ENCODE measurements at places on chromosomes 1 and 21.
A peak's percentile ranks its signal among the peaks of the same experiment; 100 is the strongest.

DNA sequence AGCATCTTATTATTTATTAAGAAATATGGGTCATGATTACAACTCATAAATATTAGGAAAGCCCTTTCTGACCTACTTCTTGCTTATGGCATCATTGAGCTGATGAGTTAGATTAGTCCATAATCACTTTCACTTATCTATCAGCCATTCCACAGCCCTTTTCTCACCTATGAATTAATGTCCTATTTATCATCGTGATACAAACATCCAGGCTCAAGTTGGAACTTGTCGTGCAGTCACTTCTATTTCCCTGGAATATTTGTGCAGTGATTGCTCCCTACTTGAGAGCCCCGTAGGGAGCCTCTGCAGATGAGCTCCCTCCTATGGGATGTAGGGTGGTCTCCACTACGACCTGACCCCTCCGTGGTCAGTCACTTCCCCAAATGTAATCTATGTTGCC, 8.1 kb upstream of the F3 start:
- no peak for DNase-seq

- peak; percentile 13 for DNase-seq
These were observed 15.3 kb upstream of the NPHP4 start for GRCh38 chr1:6007318-6008083.

DNA sequence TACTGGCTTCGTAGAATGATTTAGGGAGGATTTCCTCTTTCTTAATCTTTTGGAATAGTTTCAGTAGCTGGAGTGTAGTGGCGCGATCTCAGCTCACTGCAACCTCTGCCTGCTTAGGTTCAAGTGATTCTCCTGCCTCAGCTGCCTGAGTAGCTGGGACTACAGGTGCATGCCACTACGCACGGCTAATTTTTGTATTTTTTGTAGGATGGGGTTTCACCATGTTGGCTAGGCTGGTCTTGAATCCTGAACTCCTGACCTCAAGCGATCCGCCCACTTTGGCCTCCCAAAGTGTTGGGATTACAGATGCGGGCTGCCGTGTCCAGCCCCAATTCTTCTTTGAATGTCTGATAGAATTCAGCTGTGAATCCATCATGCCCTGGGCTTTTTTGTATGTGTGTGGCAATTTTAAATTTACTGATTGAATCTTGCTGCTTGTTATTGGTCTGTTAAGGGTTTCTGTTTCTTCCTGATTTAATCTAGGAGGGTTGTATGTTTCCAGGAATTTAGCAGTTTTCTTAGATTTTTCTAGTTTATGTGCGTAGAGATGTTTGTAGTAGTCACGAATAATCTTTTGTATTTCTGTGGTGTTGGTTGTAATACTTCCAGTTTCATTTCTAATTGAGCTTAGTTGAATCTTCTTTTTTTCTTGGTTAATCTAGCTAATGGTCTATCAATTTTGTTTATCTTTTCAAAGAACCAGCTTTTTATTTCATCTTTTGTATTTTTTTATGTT, 15.3 kb downstream of the MAN1C1 start:
- no peak for DNase-seq

GRCh38 chr21:25298512-25299491, 308.5 kb downstream of the MRPL39 start:
- no peak for DNase-seq

DNA sequence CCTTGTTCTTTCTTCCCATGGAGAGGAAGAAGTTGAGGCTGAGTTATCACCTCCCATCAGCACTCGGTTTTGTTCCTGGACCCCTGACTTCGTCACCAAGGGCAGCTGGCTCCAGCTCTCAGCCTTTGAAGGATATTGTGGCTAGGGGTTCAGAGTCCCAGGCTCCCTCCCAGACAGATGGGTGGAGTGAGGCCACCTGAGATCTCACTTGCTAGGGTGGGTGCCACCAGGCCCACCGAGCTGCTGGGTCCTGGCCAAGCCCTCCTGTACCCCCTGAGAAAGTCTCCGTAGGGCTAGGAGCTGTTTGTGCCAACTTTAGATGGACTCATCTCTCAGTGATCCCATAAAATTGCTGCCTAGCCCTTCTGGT, 6.9 kb downstream of the MX2 start:
- no peak for DNase-seq

DNA sequence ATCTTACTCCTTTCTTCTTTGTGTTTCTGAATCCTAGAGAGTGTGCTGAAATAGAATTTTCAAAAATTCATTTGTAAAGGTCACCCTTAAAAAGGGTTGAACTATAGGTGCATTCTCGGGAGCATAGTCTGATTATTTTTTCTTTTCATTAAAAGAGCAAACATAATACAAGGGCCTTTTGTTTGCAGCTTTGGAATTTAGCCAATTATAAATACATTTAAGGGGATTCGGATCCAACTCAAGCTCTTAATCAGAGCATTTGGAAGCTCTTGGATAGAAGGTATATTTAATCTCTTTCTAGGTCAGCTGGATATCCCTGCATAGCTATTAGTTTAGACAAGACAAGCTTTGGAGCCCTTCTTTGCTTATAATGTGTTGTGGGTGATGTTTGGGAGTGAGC, 321.7 kb downstream of the HHAT start:
- no peak for DNase-seq

DNA sequence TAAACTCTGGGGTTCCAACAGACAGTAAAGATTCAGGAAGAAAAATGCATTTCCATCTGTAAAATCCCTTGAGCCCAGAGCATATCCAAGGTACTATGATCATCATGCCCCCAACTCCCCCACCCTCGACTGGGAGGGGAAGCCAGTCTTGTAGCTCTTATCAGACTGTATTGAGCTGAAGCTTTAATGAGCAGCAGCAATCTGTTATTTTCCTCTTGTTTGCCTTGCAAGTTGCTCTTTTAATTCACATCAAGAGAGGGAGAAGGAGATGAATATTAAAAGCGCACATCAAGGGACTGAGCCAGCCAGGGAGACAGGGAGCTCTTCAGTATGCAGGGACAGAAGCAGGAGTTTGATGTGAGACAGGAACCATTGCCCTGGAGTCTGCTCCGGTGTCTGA, 52.5 kb upstream of the KCNA3 start:
- no peak for DNase-seq

GRCh38 chr1:36706416-36706815, 223.7 kb upstream of the CSF3R start:
- DNase-seq, result no peak

DNA sequence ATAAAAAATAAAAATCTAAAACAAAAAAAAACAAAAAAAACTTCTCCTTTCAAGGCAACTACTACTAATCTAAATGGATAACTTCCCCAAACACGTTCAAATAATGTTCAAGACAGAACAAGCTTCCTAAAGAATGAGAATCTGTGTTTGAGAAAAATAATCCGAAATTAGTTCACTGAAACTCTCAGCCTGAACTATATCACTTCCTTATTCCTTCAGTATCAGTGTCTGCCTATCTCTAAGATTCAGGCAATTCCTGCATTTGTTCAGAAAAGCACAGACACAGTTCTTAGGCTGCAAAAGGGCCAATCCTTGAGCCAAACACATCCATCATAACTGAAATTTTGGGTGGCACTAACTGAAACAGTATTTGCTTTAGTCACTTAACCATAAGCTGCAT, 22.4 kb downstream of the DSTYK start:
- DNase-seq, result no peak

GRCh38 chr1:48488721-48489120, 16.7 kb upstream of the SPATA6 start:
- DNase-seq, result no peak

DNA sequence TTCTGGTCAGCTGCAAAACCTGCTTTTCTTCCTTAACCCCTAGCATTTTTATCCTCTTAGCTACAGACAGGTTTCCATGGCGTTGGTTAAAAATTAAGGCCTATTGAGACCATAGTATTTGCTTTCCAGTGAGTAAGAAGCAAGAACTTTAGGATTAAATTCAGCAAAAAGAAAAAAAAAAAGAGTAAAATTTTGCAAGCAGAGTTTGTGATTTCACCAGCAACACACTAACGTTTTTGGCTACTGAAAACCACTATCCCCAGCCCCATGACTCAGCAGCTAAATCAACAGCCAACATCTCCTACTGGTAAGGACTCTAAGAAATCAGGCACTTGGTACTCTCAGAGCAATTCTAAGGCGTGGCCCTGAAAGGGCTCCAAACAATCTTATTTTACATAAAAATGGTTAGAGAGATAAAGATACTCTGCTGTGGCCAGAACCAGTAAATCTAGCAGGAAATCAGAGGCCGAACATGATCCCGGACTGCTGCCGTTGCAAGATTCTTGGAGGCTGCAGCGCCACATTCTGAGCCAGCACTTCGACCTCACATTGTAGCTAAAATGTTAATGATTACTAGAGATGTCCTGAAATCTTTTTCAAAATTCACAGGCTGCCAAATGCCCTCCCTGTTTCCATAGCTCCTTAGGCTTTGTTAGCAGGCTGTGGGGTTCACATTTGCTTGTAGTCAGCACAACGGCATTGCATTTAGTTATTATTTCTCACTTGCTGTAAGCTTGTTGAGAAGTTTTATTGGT, 1.6 kb upstream of the ENO1 start:
- peak; percentile 99 for DNase-seq

DNA sequence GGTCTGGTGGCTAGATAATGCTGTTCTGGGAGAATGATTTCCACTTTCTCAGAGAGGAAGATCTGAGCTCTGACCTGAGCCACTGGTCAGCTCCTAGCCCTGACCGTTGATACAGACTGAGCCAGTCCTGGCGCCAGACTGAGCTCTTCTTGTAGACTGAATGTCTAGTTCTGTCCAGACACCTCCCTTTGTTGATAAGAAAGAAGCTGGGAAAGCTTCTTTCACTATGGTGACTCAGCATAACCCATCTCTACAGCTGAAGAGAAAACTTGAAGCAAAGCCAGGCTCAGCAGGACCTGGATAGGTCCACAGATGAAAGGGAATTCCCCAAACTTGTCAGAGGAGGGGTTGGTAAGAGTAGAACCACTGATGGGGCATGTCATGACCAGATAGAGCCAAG, 9.9 kb upstream of the TRABD2B start:
- DNase-seq, result no peak

DNA sequence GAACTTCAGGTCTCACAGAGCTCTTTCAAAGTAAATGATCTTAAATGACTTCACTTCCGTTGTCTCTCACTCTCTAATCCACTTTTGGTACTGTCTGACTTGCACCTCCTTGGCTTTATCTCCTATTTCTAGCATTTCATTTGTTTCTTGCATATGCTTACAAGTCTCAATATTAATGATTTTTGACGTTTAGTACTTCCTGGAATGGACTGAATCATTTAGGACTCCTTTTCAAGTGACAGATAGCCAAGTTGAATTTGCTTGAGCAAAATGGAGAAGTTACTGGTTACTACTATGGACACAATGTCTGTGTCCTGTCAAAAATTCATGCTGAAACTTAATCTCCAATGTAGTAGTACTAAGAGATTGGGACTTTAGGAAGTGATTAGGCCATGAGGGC, 7.0 kb upstream of the SGIP1 start:
- DNase-seq, result no peak

GRCh38 chr1:57881639-57882038, 457.8 kb upstream of the DAB1 start:
- DNase-seq, result no peak

GRCh38 chr1:168782559-168783116, 53.6 kb upstream of the DPT start:
- DNase-seq, result no peak

GRCh38 chr21:40964691-40965090, 117.7 kb upstream of the DSCAM start:
- DNase-seq, result no peak

- no peak for DNase-seq
These were observed 431.6 kb upstream of the PTBP2 start for GRCh38 chr1:96290033-96290432.

GRCh38 chr1:171488190-171488929, 3.0 kb downstream of the PRRC2C start:
- DNase-seq, result no peak

- peak; percentile 29 for DNase-seq
These were observed 9.5 kb upstream of the ZBTB18 start for GRCh38 chr1:244041466-244042120.

DNA sequence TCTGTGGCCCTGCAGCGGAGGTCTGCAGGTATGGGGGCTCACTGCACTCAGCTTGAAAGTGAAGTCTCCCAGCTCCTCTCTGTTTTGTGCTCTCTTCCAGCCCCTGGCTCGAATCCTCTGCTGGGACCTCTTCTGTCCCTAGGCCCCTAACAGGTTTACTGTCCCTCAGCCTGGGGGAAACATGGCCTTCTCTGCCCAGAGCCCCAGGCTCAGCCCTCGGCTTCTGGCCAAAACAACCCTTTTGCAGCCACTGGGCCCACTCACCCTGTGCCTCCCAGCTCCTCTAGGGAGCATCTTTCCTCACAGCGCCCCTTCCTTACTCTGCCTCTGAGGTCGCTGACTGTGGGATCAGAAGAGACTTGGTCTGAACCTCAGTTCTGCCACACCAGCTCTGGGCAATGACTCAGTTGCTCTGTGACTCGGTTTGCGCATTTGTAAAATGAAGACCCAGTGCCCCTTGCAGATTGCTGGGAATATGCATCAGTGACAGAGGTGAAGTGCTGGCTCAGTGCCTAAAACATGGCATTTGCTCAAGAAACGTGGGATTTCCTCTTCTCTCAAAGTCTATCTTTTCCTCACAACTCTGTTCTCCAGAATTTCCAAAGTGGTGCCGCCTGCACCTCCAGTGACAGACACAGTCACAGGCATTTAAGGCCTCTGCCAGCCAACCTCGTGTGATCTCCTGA, 26.5 kb upstream of the TENT5C start:
- DNase-seq, result no peak

DNA sequence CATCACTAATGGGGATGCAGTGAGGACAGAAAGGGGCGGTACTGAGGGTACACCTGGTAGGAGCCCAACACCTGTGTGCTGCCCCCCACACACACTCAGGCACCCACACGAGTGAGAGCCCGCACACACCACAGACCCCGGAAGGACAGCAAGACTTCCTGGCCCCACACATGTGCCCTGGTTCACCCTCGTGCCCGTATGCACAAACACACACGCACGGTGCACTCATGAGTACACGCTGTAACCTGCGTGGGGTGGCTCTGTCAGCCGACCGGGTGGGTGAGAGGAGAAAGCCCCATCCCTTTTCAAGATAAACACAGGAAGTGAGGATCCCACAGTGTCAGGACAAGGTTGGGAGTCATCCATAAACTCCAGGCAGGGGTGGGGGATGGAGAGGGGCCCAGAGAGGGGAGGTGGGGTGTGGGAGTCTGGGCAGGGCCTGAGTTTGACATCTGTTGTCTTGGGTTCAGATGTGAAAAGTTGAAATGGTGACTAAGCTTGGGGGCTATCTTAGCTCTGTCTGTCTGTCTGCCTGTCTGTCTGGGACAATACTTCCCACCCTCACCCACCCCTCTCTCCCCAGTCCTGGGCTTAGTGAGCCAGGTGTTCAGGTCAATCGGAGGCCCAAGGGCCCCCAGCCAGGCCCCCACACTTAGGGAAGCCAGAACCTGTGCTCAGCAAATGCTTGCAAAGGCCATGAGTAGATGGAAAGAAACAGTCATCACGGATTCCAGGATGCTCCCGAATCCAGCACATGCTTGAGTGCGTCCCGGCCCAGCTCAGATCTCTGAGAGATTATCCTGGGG, 119.8 kb upstream of the ZBTB40 start:
- DNase-seq, result no peak

- DNase-seq, result no peak
These were observed 90.6 kb upstream of the SIM2 start for GRCh38 chr21:36608041-36608896.
